ENCODE measurements at places on chromosomes 5 and 9.

DNA sequence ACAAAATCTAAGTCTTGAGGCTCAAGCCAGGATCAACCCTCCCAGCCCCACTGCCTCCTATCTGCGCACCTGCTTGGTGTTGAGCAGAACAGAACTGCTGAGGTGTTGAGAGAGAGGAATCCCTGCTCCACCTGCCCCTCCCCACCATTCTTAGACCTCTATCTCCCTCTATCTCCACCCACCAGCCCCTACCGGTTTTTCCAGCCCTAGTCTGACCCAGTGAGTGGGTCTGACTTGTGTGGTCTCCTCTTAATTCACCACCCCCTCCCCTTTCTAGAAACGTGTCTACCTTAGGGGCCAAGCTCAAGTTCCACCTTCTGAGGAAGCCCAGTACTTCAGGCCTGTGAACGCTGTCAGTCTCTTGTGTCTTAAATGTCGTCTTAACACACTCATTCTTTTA, 93.7 kb downstream of the ARHGAP26 start:
- DNase-seq = no peak

DNA sequence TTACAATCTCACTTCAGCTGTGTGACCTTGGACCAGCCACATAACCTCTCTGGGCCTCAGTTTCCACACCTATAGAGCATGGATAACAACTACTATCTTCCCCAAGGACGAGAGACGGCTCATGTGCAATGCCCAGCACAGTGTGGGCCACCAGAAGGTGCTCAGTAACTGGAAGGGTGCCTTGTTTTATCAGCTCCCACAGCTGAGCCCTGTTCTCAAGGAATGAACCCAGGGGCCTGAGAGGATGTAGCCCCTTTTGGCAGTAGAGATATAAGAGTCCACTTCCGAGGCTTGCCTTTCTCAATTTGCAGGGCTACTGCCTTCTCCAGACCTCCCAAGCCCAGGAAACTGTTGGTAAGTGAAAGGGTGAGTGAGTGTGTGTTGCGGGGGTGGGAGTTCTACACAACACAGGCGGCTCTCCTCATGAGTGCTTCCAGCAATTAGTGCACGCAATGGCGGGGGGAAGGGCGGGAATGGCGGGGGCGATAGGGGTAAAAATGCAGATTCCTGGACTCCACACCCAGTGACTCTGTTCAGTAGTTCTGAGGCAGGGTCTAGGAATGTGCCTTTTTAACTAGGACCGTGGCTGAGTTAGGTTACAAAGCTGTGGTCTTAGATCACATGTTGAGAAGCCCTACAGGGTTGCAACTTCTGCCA, 185.1 kb downstream of the FSTL4 start:
- DNase-seq = no peak

- DNase-seq = peak; percentile 53
Observed at GRCh38 chr5:93607367-93608258, 24.6 kb downstream of the NR2F1 start.

- no peak for DNase-seq
Observed at GRCh38 chr5:161420521-161420920, 126.0 kb downstream of the GABRB2 start.

GRCh38 chr5:68593211-68593671, 377.7 kb downstream of the PIK3R1 start:
- DNase-seq = no peak

- DNase-seq = no peak
Observed at GRCh38 chr9:93460689-93461413, 7.5 kb upstream of the FAM120AOS start.

GRCh38 chr5:178111925-178112324, 1.4 kb upstream of the N4BP3 start:
- peak; percentile 12 for DNase-seq

DNA sequence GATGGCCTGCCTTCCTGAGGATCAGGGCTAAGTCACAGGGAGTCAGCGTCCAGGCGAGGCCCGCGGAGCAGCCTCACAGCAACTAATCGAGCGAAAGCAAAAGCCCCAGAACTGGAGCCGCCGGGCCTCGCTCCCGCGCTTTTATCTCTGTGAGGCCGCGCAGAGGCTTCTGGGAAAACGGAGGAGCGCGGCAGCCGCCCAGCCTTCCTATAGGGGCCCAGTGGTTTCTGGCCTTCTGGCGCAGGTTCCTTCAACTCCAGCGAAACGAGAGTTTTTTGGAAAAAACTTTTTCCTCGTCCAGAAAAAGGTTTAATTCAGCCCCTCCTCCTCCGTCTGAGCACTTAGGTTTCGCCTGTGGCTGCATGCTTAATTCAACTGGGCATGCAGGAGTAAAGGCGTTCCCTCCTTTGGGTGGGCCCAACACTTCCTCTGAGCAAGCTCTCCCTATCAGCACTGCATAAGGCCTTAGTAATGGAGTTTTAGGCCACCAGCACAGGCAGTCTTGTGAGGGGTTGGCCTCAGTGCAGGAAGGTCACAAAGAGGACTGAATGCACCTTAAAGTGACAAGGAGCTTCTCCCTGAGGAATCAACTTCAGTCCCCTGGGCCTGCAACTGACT, at the start of gene MEIKIN:
Gene MEIKIN, minus strand, starts transcription at position 113 of the 618 bp plus-strand sequence. CDS start 158 bp downstream, outside the sequence.
- DNase-seq = no peak

DNA sequence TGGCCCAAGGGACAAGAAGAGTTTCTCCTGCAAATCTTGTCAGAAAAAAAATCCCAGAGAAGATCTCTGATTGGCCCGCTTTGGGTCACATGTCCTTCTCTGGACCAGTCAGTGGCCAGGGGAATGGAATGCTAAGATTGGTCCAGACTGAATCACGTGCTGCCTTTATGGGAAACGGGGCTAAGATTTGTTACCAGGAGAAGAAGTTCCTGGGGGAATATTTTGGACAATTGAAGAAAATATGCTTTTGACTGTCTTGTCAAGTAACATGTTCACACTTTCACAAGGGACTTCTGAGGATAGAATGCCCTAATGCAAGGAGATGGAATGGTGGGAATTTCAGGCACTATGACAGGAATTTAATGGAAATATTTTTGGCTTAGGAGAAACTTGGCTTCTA, 74.1 kb upstream of the SH3PXD2B start:
- DNase-seq = peak; percentile 34

GRCh38 chr9:103242486-103242885, 247.4 kb downstream of the CYLC2 start:
- DNase-seq = no peak

DNA sequence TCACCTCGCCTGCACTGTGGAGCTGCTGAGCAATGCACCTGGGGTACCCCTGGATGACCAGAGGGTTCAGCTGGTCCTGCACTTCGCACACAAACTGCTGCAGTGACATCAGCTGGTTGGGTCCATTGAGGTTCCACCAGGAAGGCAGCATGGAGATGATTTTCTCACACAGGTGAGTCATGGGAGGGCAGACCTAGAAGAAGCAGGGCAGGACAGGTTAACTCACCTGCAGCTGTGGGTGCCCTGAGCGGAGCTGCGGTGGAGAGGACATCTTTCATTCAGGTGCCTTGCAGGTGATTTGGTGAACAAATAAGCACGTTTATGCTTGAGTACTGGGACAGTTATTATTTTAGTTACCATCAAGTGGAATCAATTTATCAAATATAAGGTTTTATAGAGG, 73.6 kb downstream of the CTSL start:
- no peak for DNase-seq

DNA sequence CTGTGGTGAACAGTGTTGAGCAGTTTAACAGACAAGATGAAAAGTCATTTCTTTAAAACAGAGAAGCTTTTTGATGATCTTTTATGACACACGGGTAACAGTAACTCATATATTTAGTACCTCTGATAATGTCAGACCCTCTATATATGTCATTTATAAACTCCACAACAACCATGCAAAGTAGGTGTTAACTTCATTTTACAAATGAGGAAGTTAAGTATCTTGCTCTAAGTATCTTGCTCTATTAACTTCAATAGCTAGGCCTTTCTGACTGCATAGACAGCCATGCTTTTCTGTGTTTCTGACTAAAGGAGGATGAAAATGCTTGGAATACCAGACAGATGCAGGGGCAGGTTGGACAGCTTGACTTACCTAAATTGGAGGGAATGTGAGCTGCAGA, 1.8 kb downstream of the NUDT2 start:
- DNase-seq = no peak

DNA sequence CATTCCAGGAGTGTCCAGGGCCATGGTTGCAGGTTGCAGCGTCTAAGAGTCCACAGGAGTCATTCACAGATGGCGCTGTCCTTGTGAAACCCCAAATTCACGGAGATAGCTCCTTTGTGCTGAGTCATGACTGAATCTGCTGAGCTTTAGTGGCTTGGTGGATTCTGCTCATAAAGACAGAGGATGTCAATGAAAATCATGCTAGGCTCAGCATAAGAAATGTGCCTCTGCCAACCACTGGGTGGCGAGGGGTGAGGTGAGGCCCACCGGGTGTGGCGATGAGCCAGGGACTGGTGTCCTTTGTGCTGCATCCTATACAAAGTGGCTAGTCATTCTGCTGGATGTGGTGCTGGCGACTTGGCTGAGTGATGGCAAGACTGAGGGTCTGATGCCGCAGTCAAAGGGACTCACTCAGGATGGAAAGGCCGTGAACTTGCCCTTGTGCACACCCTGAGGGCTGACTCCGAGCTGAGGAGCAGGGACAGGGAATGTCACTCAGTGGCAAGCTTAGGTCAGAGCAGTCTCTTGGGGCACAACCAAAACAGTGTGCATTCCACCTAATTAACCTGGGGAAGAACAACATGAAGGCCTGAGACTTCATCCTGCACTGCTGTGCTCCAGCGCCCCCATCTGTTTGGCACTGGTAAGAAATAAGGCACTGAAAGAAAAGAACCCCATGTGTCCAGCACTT, 71.5 kb downstream of the DAP start:
- DNase-seq = peak; percentile 58

GRCh38 chr9:83132768-83133167, 69.8 kb upstream of the RASEF start:
- DNase-seq = no peak

GRCh38 chr9:136949239-136949816, 2.7 kb upstream of the LCN12 start:
- DNase-seq = no peak

DNA sequence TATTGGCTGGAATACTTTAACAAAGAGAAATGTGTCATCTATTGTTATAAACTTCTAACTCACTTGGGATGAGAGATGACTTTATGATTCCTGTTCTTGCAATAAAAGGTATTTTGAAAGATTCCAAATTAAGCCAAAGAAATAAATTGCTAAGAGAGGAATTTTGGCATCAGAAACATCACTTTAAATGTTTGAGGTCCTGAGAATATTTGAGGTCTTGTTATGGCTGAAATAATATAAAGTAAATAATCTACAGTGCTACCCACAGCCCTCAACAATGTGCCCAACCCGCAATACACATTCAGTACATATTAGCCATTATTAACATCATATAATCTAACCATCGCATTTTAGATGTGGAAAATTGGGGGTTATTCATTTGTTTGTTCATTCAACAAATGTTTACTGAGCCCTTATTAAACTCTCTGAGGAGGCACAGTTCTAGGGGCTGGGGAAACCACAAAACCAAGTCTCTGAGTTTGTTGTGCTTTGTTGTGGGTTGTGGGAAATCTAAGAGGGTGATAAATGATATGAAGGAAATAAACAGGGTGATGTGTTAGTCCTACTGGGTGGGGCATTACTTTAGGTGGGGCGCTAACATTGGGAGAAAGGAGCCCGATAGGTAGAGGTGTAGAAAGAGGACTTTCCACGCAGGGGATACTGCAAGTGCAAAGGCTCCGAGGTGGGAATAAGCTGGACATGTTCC, 135.2 kb upstream of the CLINT1 start:
- DNase-seq = peak; percentile 57

GRCh38 chr5:135085936-135086725, 52.1 kb upstream of the PITX1 start:
- no peak for DNase-seq

DNA sequence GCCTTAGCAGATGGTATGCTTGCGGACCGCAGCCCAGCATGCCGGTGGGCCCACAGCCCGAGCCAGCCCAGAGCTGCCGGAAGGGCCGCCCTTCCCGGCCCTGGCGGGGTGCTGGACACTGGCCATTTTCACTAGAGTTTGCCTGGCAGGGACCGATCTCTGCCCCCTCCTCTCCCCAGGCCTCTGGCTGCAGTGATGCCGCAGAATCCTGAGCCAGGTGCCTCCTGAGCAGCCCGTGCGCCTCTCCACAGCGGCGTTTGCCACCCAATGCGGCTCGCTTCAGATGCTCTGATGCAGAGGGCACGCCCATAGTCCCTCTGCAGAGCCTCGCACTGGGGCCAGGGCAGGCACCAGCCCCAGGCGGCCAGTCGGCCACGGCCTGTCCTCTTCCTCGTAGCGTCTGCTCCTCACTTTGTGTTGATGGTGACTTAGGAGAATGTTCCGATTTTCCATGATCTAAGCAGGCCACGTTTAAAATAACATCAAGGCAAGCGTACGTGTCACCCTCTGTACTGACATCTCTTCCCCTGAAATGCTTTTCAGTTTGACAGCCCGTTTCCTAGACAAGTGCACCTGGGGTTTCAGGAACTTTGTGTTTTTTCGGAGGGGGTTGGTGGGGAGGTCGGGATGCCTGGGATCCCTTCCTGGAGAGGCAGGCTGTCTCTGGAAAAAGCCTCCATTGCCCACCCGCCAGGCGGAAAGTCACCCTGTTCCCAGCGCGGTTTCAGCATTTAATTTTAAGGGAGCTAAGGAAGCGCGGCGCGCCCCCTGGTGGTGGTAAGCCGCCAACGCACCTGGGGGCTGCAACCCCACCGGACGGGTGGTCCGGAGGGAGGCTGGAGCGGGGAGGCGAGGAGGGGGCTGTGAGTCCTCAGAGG, 29.8 kb upstream of the HMCN2 start:
- peak; percentile 57 for DNase-seq

DNA sequence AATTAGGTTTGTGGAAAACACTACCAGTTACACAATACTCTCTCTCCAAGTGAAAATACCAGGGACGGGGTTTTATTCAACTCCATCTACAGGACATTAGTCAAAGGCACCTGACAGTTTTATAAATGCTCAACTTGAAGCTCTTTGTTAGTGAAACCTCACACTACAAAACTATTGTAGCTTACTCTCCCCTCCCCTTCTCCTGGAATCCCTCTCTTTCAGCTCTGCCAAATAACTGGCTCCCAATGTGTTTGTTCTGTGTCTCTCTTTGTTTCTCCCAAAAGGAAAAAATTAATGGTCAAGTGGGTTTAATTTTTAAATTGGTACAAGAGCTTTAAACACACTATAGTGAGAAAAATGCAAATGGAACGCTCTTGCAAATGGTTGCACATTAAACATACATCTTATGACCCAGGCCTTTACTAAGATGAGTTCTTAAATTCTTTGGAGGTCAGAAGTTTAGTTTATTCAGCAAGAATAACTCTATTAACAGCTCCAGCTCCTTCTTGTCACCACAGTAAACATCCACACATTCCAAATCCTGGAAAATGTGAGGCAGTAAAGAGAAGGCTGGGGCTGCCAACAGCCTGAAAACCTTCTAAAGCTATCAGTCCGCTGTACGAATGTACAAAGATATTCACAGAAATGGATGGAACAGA, 48.4 kb downstream of the ZNF608 start:
- DNase-seq = peak; percentile 32

DNA sequence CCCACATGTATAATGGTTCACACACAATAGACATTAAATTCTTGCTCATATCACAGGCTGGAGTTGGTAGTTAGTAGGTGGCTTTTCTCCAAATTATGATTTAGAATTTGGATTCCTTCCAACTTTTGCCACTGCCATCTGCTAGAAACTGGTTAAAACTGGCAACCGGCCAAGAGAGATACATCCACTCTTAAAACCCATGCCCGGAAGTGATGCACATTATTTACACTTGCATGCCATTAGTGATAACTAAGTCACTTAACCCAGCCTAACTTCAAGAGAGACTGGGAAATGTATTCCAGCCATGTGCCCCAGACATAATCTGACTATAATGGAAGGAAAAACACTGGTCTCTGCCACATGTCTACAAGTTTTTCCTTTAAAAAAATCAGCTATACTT, 395.7 kb upstream of the SEMA6A start:
- no peak for DNase-seq

GRCh38 chr9:80560976-80561375, 989.2 kb downstream of the TLE4 start:
- DNase-seq = no peak
